Right ventricle myocardium inferior (tissue), 1 donor: ENCODE measurements at places on chromosomes 12 and 14. TPM values are rescaled to one million over a fixed set of nuclear protein-coding genes. Genes with fewer than 3 reads are reported as not detected.

FAM181A gene
- not detected for total RNA-seq

NANOG gene
- not detected for total RNA-seq

DNA sequence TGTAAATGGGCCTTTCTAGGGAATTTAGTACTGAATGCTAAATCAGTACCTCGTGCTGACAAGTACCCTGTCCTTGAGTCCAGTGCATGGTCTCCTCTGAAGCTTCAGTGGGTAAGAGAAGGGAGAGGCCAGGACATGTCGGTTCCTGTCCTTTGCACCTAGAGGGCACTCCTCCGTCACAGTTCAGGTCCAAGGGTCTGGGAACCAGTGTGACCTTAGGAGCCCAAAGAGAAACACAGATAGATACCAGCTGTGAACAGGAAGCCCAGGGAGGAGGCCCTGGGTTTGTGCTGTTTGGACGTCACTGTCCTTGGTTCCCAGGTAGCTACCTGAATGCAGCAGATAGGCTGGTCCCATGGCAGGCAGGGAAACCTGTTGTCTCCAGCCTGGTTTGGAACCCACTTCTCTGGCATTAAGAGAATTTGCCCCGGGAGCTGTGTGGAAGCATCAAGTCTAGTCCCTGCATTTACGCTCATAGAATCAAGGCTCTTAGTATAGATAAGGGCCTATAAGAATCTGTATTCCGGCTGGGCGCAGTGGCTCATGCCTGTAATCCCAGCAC lies 3.9 kb upstream of the FGF23 start:
- no peak for DNase-seq

DNA sequence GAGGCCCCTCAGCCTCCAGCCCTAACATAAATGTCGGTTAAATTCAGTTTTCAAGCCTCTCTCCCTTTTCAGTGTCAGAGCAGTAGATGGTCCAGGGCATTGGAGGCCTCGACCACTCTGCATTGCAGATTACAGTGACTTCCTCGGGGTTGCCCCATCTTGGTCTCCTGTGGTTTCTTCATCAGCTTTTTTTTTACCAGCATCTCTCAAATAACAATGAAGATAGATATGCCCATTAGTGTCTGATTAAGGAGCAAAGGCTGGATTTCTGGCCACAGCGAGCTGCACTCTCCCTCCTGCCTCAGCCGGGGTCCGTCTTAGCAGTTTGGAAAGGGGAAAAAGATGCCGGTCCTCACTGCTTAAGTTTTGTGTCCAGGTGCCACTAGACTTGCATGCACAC lies 49.7 kb downstream of the C14orf132 start:
- no peak for DNase-seq
